Activated CD4-positive, alpha-beta T cell treated with anti-CD3 and anti-CD28 coated beads for 24 hours (primary cell): ENCODE measurements at places on chromosomes 1 and 21.

GRCh38 chr1:25856856-25857255 lies 2.4 kb downstream of the AUNIP start:
- DNase-seq, result no peak

GRCh38 chr1:242515555-242515954 lies 8.9 kb downstream of the PLD5 start:
- DNase-seq, result no peak

DNA sequence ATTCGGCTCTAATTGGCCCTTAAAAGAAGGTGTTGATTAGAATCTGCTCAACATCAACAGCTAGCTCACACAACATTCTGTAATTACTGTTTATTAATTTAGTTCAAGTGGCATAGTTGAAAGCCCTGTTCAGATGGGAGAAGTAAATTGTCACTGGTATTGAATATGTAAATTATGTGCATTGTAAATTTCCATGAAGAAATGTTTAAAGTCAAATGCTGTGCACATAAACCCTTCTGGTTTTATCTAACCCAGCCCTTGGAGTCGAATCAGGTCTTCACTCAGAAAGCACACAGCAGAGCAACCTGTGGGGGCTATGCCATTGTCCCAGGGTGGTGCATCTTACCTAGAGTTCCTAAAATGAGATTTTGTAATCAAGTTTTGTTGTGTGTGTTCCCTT lies 65.4 kb upstream of the LMO4 start:
- DNase-seq, result no peak

GRCh38 chr1:234206651-234207284 lies 166.5 kb upstream of the COA6 start:
- no peak for DNase-seq

GRCh38 chr21:32717851-32718316 lies 9.9 kb downstream of the SYNJ1 start:
- DNase-seq, result no peak

GRCh38 chr1:49466961-49467360 lies 556.8 kb downstream of the AGBL4 start:
- no peak for DNase-seq

GRCh38 chr1:226700861-226701260 lies 38.2 kb downstream of the ITPKB start:
- no peak for DNase-seq

DNA sequence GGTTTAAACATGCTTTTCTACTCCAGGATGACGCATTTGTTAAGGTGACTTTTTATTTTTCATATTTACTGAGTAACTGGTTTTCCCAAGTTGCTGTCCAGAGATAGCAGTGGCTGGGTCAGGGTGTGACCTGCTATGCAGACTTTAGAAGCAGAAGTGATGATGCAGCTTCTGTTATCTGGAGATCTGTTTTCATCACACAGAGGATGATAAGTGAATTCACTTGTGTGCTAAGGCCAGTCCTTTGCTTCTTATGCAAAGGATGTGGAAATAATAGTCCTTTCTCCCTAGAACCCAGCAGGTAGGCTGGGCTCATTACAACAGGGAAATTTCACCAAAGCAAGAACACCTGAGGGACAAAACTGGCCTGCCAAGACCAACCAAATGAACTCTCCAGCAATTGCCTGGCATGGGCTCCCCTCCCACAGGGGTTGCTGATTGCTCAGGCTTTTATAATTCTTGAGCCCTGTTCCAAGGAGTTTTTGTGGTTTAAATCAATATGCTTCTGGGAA lies 97.8 kb upstream of the LPGAT1 start:
- DNase-seq, result no peak

DNA sequence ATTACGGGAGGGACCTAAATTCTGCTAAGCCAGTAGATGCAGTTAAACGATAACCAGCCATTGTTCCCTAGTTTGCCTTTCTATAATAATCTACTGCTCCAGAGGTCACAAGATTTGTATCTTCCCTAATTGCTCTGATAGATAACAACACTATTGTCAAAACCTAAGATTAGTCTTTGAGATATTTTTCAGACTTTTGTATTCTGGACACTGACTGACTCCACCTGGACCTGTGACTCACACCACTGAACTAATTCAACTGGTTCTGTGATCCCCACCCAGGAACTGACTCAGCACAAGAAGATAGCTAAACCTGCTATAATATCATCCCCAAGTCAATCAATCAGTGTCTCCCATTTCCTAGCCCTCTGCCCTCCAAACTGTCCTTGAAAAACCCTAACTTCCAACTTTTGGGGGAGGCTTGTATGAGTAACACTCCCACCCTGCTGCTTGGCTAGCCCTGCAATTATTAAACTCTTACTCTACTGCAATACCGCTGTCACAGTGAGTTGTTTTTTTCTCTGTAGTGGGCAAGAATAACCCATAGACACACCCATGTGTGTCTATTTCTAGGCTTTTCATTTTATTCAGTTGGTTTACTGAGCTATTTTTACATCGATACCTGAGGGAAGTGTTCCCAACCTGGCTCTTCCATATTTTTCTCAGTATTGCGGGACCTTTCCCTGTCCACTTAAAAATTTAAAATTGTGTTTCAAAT lies 11.2 kb downstream of the KIFAP3 start:
- no peak for DNase-seq

DNA sequence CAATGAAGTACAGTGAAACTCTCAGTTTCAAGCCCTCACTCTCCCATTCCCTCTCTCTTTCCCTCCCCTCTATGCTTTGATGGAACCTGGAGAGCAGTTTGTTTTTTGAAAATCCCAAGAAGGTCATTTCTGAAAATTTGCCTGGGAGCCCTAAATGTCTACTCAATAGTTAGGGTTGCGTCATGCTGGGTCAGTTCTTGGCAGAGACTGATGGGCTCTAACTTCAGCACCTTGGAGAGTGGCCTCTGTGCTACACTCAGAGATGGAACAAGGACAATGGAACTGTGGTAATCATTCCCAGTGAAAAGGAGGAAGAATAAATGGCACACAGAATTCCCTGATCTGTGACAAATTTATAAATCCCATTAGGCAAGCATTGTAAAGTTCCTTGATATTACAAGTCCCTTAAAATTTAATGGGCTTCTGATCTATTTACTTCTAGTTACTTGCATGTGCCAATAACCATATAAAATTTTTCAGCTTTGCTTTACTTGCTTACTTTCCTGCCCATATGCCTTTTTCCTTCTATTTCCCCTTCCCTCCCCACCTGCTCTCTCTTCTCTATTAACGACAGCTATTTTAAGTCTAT lies 182.9 kb upstream of the KCND3 start:
- DNase-seq, result no peak

DNA sequence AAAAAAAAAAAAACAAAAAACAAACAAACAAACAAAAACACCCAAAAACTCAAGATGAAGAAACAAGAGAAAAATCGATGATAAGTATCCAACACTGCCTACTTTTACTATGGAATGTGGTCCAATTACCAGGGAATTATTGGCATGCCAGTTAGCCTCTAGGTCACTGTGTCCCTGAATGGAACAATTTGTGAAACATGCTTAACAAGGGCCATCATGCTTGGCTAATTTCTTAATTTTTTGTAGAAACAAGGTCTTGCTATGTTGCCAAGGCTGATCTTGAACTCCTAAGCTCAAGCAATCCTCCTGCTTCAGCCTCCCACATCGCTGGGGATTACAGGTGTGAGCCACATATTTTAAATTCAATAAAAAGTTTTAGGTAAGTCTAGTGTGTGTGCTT lies 23.9 kb downstream of the PLPP3 start:
- no peak for DNase-seq

DNA sequence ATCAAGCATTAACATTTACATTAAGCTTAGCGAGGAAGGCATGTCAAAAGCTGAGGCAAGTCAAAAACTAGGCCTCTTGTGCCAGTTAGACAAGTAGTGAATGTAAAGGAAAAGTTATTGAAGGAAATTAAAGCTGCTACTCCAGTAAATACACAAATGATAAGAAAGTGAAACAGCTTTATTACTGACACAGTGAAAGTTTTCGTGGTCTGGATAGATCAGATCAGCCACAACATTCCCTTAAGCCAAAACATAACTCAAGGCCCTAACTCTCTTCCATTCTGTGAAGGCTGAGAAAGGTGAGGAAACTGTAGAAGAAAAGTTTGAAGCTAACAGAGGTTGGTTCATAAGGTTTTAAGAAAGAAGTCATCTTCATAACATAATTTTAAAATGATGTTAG lies 131.9 kb downstream of the VAV3 start:
- no peak for DNase-seq

DNA sequence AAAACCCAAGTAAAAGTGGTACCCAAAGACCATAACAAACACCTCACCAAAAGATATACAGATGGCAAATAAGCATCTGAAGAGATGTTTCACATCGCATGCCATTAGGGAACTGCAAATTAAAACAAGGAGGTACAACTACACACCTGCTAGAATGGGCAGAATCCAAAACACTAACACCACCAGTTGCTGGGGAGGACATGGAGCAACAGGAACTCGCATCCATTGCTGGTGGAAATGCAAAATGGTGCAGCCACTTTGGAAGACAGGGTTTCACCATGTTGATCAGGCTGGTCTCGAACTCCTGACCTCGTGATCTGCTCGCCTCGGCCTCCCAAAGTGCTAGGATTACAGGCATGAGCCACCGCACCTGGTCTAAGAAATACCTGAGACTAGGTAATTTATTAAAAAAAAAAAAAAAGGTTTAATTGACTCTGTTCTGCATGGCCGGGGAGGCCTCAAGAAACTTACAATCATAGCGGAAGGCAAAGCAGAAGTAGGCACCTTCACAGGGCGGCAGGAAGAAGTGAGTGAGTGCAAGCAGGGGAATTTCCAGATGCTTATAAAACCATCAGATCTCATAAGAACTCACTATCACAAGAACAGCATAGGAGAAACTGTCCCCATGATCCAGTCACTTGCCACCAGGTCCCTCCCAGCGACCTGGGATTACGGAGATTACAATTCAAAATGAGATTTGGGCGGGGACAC lies 30.2 kb upstream of the PRSS38 start:
- no peak for DNase-seq
